ENCODE measurements at places on chromosomes 16 and 17. TPM values are rescaled to one million over a fixed set of nuclear protein-coding genes. Genes with fewer than 3 reads are reported as not detected.

GRCh38 chr17:76466775-76467130 is 650 bp upstream of the AANAT start:
- no peak for DNase-seq

DNA sequence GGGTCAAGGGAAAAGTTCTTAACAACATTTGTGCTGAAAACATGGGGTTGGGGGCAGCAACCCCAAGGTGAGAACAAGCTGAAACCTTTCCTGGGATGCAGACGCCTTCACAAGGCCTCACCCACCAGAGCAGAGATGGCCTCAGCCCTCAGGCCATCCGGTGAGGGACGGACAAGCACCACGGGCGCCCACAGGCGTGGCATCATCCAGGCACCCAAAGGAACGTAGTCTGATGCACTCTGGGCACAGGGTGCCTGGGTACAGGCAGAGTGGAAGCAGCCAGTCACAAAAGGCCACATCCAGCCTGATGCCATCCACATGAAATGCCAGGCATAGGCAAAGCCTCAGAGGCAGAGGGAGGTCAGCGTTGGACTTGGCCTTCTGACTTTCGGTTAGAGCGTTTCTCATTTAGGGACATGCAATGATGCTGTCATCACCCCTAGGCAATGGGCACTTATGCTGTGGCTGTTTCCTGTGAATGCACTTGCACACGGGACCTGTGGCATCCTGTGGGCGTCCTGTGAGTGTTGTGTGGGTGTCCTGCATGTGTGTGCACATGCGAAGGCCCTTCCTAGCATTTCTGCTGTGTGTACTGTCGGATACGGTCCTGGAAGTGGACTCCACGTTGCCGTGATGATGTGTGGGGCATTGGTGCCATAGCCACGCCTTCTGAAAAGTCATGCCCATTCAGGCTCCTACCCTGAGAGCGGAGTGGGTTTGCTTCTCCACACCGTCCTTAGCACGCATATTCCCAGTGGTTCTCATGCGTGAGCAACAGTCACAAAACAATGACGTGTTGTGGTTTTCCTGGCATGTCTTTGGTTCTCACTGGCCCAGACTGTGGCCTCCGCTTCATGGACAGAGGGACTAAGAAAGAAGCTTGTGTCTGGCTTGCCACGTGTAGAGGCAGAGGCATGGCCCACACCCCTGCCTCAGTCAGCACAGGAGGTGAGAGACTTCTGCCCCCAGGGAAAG is 52.7 kb upstream of the ZNF469 start:
- peak; percentile 76 for DNase-seq

DNA sequence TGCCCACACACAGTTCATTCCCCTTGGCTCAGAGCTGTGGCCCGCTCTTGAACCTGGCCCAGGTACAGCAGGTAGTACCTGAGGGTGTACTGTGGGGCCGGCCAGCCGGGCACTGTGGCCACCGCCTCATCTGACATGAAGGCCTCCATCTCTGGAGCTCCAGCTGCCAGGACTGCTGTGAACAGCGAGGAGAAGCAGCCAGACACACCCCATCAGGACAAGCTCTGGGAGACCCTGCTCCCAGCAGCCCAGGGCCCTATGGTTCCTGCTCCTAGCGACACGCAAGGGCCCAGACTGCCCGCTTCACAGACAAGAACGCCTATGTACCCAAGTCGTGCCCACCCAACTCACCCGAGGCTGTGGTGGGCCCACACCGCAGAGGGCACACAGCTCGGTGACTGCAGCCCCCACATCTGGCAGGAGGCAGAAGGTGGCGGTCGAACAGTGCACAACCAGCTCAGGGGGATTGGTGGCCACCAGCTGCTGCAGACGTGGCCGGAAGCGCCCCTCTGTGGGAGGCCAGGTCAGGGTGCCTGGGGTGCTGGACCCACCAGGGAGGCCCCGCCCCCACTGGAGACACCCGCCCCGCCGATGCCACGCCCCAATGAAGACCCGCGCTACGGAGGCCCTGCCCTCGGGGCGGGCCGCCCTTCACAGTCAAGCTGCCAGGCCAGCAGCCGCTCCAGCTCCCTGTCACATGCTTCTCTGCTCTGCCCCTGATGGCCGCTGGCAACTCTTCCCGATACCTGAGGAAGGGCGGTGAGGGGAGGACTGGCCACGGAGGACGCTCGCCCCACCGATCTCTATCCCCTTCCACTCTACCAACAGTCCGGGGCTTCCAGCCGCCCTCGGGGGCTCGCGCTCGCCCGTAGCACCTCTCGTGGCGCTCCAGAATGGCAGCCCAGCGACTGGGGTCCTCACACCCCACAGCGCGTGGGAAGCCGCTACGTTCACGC is 1.1 kb upstream of the STUB1 start:
- peak; percentile 49 for DNase-seq

DNA sequence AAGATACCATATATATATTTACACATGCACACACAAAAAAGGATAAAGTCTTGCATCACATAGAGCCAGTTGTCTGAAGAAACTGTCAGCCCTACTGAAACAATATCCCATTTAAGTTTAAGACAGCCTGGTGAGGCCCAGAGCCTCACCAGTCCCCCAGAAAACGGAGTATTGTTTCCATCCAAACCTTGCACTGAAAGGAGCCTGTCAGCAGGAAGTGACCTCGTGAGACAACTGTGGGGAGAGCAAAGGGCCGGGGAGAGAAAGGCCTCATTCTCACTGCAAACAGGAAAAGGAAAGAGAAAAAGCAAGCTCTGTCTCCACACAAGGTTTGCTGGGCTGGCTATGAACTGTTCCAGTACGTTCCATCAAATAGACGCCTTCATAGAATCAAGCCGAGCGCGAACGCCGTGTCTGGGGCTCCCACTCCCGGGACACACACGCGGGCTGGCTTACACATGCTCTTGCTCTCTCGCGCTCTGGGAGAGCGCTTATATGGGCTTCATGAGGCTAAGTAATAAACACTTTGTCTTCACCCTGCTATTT is 44.4 kb upstream of the ZFHX3 start:
- no peak for DNase-seq

GRCh38 chr17:31388770-31389656 is 2.5 kb upstream of the RAB11FIP4 start:
- peak; percentile 28 for DNase-seq

DNA sequence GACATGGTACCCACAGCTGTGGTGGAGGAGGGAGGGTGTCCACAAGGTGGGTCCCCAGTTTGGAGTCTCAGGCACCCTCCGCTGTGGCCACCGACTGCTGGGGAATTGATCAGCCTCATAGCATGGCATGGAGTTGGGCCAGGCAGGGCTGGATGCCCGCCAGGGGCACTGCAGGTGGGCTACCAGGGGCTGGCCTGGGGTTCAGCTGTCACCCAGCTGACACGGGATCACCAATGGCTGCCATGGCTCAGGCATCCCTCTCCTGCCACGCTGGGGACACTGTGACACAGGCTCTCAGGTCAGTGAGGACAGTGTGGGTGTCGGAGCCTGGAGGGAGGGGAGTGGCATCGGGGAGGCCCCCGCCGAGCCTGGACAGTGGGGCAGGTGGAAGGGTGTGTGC is 19.8 kb upstream of the SSTR5 start:
- no peak for DNase-seq

DNA sequence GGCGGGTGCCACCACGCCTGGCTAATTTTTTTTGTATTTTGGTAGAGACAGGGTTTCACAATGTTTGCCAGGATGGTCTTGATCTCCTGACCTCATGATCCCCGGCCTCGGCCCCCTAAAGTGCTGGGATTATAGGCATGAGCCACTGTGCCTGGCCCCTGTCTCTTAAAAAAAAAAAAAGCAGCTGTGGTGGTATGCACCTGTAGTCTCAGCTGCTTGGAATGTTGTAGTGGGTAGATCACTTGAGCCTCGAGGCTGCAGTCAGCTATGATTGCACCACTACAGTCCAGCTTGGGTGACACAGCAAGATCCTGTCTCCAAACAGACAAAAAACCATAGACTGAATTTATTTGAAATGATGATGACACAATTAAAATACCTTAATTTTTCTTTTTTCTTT is 24.3 kb downstream of the CDK12 start:
- DNase-seq = peak; percentile 96

DNA sequence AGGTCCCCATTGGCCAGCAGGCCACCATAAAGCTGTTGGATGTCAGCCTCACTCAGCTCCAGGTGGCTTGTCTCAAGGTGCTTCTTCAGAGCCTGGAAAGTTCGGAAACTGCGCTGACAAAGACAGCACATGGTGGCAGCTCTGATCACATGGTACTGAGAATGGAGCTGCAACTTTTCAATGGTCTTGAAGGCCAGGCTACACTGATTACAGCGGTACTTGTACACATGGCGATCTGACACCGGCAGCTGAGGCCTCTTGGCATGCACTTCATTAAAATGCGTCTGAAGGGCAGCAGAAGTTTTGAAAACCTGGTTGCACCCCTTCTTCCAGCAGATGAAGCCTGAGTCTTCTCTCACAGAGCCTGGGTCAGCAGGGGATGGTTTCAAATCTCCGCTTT is 249.7 kb downstream of the ZFHX3 start:
- no peak for DNase-seq

DNA sequence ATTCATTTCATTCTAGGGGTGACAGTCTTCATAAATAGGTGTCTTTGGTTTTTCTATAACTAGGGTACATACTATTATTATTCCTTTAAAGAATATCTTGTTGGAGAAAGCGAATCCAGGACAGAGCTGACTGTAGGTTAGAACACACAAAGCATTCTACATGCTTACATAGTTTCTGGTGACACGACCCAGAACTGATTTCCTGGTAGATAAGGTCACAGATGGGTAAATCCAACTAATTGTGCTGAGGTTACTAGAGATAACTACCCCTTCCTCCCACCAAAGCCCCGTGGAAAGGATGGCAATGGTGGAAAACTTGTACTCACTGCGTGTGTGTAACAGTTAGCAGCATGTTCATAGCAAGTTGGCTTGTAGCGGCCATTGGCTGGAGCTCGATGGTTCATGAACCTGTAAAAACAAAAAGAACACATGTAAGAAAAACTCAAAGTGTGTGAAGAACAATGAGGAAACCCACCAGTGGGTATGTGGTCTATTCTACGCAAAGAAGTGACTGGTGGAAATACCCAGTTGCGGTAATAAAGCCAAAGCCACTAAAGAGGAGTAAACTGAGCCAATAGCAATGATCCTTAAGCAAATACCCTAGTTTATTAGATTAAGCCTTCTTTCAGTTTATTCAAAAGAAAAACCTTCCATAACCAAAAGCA is 7.7 kb downstream of the MMD start:
- no peak for DNase-seq

GRCh38 chr17:81992306-81993102 is 15.1 kb downstream of the ASPSCR1 start:
- no peak for DNase-seq

GRCh38 chr17:71828182-71828596 is 292.6 kb upstream of the SOX9 start:
- DNase-seq = peak; percentile 88

DNA sequence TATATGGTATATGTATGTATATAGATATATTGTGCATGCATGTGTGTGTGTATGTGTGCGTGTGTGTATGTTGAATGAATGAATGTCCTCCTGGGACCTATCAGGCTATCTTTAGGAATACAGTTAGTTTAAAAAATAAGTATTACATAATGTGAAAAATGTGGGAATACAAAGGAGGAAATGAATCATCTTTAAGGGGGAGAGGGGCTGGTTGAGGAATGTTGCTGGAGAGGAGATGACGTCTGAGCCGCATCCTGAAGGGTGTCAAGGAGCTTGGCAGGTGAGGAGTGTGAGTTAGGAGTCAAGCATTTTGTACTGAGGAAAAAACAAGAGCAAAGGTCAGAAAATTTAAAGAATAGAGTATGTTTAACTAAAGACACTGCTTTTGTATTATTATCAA is 62.4 kb upstream of the NLK start:
- DNase-seq = peak; percentile 89

DNA sequence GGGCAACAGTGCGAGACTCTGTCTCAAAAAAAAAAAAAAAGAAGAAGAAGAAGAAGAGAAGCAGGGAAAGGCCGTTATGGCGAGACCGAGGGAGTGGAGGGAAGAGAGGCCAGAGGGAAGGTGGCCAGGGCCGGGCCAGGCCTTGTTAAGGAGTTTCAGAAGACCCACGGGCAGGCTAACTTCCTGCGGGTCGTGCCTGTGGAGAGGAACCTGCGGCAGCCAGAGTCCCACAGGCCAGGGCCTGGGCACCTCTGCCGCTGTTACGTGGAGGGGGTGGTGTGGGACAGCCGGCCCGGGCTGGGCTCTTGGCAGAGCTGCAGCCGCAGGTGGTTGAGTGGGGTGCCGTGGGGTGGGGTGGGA is 5.4 kb downstream of the WDR81 start:
- DNase-seq = no peak

Gene EPOP
- total RNA-seq = 1.8 TPM

Gene KRT16
- 0.34 TPM for total RNA-seq

Gene PLXDC1
- total RNA-seq = 1.2 TPM

Gene MEOX1
- not detected for total RNA-seq

Gene HOXB1
- not detected for total RNA-seq

Gene MYH11
- not detected for total RNA-seq

Gene HEATR9
- total RNA-seq = not detected

Gene TEX14
- total RNA-seq = not detected

Gene P2RX5
- total RNA-seq = 1.8 TPM

Gene OTOP3
- not detected for total RNA-seq

Gene MT1G
- total RNA-seq = 2.9 TPM

Gene MYH4
- total RNA-seq = not detected

Gene KCTD19
- 0.84 TPM for total RNA-seq
